ENCODE measurements at places on chromosomes 12 and 14.
A peak's percentile ranks its signal among the peaks of the same experiment; 100 is the strongest.

DNA sequence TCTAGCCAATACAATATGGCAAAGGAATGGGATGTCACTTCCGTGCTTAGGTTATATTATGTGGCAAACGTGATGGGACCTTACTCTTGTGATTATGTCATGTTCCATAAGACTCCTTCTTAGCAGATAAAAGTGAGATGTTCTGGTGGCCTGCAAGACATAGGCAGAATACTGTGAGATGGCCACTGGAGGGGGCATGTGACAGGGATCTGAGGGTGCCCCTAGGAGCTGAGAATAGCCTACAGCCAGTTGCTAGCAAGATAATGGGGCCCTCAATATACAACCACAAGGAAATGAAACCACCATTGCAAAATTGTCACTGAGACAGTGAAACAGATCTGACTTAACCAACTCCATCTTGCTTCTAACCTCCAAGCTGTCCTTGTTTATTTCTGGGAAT is 151.4 kb upstream of the SSTR1 start:
- peak; percentile 39 for DNase-seq

GRCh38 chr12:52675301-52675701 is 4.9 kb downstream of the KRT1 start:
- no peak for DNase-seq

DNA sequence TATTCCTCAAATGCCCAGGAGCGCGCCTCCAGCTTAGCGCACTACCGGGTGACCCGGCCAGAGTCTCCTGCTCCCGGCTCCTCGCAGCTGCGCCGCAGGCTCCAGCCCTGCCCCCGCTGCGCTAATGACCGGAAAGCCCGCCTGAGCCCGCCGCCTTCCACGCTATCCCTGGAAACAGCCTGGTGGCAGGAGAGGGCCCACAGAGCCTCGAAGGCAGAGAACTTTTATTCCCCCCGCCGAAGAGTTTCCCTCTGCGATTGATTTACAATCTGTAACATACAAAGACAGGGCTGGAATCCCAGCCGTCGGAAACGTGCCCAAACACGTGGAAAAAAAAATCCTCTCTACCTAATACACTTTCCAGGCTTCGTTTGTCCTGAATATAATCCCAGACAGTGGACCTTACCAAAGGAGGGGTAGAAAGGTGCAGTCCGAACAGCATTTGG is 1.5 kb downstream of the COL2A1 start:
- no peak for DNase-seq

GRCh38 chr12:88300931-88301330 is 158.8 kb downstream of the TMTC3 start:
- peak; percentile 23 for DNase-seq

- no peak for DNase-seq
These were observed 153.1 kb upstream of the CCND2 start for GRCh38 chr12:4120316-4120917.
